Gastrocnemius medialis (tissue), 4 donors: ENCODE measurements at places on chromosomes 5 and 9.

GRCh38 chr9:114899995-114900394 is 30.4 kb downstream of the TNFSF8 start:
- no peak for DNase-seq

GRCh38 chr5:56161439-56161823 is 71.7 kb downstream of the ANKRD55 start:
- DNase-seq, result no peak

GRCh38 chr9:15249042-15249818 is 57.8 kb downstream of the TTC39B start:
- DNase-seq, result no peak

- no peak for DNase-seq
These were observed 75.9 kb upstream of the PRR16 start for GRCh38 chr5:120388016-120388781.

- no peak for DNase-seq
These were observed 174.6 kb upstream of the DAPK1 start for GRCh38 chr9:87322840-87323635.

- DNase-seq, result no peak
These were observed 28.7 kb downstream of the ENHO start for GRCh38 chr9:34493972-34494535.

GRCh38 chr5:111741278-111741677 is 15.7 kb downstream of the NREP start:
- no peak for DNase-seq

- no peak for DNase-seq
These were observed 10.7 kb upstream of the ZBTB34 start for GRCh38 chr9:126849591-126850225.

GRCh38 chr9:79220666-79221065 is 351.1 kb upstream of the TLE4 start:
- DNase-seq, result no peak

GRCh38 chr5:96768708-96769251 is 39.0 kb downstream of the ERAP1 start:
- no peak for DNase-seq

GRCh38 chr9:90539286-90539685 is 103.3 kb downstream of the DIRAS2 start:
- DNase-seq, result no peak

GRCh38 chr9:73565833-73566465 is 414.3 kb downstream of the ANXA1 start:
- no peak for DNase-seq

DNA sequence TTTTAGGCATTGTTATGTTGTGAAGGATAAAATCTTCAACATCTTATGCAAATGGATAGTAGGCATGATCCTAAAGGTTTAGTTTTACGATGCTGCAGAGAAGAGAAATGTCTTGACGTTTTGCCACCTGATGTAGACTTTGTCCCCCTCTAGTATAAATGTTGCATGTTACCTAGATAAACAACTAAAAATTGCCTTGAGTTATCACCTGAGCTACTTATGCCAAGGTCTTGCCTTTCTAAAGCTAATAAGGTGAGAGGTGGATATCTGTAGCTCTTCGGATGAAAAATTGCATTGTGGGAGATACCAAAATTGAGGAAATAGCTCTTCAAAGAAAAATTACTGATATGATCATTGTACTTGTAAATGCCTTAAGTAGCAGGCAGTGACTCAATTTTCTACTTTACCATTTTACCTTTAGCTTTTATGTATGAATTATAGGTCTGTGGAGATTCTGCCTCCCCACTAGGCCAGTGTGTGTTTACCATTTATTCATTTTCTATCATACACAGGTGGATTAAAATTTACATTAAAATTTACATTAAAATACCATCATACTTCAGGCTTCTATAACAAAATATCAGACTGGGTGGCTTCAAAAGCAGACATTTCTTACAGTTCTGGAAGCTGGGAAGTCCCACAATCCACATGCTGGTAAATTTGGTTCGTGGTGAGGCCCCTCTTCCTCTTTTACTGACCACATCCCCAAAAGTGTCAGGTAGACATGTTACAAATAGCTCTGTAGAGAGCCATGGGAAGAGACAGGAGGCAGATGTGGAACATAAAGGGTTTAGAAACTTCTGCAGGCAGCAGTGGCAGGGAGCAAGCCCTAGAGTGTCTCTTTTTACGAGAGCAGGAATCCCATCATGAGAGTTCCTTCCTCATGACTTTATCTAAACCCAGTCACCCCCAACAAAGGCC is 100.7 kb upstream of the ERBIN start:
- DNase-seq, result no peak

GRCh38 chr5:1343931-1344901 is 683 bp downstream of the CLPTM1L start:
- DNase-seq, result no peak

DNA sequence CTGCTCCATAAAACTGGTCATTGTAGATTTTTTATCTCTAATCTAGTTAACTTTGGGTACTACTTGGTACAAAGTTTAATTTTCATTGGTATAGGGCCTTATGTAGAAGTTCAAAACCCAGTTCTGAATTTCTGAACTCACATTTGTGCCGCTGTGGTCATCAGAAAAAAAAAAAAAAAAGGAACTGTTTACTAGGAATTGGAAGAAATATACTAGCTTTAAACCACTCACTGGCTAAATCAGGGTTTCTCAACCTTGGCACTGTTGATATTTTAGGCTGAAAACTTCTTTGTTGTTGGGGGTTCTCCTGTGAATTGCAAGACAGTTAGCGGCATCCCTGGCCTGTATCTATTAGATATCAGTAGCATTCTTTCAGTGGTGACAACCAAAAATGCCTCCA is 4.1 kb upstream of the ZFYVE16 start:
- no peak for DNase-seq

DNA sequence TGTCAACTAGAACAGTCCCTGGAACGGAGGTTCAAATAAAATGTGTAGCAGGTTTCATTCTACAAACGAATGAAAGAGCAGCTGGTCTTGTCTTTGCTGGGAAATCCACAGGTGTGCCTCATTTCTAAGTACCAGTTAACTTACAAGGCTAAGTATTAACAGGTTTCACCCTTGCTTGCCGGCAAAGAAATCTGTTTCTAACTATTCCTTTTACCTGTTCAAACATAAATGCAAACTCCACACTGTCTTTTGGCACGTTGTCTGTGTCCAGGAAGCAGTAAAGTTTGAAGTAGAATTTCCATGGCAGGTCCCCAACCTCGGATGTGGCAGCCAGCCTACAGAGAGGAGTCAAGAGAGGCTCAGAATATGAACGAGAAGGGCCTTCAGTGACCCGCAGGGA is 54.4 kb upstream of the RETREG1 start:
- no peak for DNase-seq

DNA sequence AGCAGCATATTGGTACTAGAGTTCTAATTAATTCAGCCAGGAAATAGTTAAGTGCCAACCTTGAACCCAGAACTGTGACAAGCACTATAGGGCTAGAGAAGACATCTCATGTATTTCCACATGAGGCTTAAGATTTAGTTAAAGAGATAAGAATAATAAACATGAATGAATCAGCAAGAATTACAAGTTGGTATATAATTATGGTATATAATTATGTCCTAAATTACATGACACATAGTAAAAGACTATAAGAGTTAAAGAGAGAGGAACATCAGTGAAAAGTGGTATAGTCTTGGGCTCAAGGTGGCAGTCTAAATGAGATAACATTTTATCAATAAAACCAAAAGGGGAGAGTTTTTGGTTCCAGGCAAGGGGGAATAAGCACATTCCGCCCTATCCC is 223.1 kb upstream of the NFIL3 start:
- no peak for DNase-seq

DNA sequence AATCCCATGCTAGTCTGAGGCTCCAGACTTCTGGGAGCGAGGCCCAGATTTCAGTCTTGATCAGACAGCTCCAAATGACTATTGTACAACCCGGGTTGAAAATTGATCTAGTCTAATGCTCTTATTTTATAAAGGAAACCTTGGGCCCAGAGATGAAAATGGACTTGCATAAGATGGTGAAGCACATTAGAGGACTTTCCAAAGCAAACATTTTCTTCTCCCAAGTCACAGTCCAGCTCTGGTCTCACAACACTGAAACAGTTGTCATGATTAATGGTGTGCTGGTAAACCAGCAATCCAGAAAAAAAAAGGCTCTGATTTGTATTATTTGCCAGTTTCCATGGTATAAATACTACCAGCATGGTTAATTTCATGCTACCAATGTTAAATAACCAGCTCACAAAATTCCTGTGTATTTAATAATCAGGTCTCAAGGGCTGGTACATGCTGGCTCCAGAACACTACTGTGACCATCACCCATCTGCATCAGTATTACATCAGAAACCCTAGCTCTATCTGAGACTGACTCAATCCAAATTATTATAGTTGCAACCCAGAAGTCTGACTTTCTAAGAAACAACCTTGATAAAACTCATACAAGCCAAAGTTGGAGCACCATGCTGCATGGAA is 32.5 kb upstream of the ABLIM3 start:
- DNase-seq, result no peak

GRCh38 chr9:6055216-6055615 is 39.8 kb upstream of the RANBP6 start:
- DNase-seq, result no peak
